Activated CD8-positive, alpha-beta T cell treated with anti-CD3 and anti-CD28 coated beads for 36 hours (primary cell): ENCODE measurements at places on chromosomes 1 and 21. TPM values are rescaled to one million over a fixed set of nuclear protein-coding genes. Genes with fewer than 3 reads are reported as not detected.

The LAMB3 gene
- 0.70 TPM for total RNA-seq

DNA sequence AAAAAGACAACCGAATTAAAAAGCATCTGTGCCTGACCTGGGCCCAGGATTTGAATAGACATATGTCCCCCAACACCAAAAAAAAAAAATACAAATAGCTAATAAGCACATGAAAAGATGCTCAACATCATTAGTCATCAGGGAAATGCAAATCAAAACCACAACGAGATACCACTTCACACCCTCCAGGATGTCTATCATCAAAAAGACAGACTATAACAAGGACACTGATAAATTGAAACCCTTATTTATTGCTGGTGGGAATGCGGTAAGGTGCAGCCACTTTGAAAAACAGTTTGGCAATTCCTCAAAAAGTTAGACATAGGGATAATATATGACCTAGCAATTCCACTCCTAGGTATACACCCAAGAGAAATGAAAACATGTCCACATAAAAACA lies 72.3 kb upstream of the CAMK1G start:
- DNase-seq, result no peak

GRCh38 chr1:172405912-172406311 lies 14.6 kb upstream of the C1orf105 start:
- DNase-seq, result no peak

DNA sequence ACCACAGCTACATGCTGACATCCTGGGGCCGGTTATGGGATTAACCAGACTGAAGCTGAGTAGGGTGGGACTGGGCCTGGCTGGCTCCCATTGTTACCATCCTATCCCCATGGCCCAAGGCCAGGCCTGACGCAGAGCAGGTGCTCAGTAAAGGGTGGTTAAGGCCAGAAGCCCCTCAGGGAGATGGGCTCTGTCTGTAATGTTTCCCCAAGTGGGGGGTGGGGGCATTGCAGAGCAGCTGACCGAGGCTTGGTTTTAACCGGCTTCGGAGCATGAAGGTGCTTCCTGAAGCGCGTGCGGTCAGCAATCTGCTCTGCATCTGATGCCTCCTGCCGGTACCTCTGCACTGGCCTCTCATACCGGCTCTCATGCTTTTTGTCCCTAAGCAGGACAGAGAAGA lies 83.4 kb upstream of the ACTL8 start:
- no peak for DNase-seq

DNA sequence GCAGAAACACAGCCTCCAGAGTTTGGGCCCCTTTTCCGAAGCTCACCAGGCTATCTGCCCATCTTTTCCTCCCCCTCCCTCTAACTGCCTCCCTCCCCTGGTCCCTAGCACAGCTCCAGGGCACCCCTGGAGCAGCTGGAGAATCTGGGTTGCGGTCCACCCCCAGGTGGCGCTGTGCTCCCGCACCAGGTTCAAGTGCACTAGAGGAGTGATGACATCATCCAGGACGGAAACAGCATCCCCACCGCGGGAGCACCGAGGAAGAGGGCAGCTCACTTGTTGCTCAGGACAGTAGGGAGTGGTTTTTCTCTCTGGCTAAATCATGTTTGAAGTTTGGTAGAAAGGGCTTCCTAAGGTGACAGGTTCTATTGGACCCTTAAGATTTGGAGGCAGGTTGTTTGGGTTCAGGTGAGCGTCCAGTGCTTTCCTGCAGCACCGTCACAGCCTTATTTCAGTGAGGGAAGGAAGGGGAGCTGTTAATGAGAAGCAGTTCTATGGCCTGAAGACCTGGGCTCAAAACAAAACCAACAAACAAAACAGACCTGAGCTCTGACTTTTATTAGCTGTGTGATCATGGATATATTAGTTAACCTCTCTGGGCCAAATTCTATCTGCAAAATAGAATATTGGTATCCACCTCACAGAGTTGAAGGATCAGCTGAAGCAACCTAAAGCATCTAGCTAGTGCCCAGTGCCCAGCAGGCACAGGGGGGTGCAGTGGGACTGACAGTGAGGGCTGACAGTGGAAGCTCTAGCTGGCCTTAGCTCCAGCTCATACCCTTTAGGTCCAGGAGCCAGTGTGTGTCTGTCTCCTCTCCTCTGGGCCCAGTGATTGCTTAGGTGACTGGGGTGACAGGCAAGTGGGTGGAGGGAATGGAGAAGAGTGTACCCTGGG lies 7.5 kb downstream of the SHISA4 start:
- DNase-seq, result peak; percentile 94

The GPR3 gene
- total RNA-seq, result 1.1 TPM

DNA sequence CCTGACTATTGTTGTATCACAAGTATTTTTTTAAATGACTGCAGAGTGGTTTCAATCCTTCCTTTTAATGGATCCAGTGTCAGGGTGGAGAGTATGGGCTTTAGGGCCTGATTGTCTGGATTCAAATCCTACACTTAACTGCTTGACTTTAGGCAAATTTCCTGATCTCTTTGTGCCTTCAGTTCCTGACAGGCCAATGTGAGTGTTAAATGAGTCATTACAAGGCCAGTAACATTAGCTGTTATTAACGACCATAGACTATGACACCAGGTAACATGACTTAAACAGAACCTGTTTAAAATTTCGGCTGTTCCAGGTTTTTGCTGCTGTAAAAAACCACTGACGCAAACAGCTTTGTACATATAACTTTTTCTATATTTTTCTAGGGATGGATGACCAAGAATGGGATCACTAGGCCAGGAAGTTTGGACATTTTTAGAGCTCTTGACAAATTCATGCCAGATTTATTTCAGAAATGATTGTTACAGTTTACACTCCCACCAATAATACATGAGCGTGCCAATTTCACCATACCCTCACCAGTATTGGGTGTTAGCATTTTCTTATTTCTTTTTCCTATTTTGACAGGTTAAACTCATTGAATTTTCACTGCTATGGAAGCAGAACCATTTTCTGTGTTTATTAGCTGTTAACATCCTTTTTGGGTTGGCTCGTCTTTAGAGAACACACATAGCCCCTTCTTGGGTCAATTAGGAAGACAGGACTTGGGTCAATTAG lies 11.3 kb downstream of the ZNF362 start:
- no peak for DNase-seq

The NPR1 gene
- not detected for total RNA-seq

GRCh38 chr1:208248307-208248801 lies 4.2 kb upstream of the PLXNA2 start:
- DNase-seq, result no peak

GRCh38 chr21:43333298-43334062 lies 93.5 kb downstream of the SIK1 start:
- no peak for DNase-seq

The MSH4 gene
- total RNA-seq, result 0.32 TPM

GRCh38 chr1:196459383-196459782 lies 148.9 kb downstream of the KCNT2 start:
- no peak for DNase-seq

- DNase-seq, result no peak
Observed at GRCh38 chr1:86782482-86782881, 78.1 kb downstream of the SH3GLB1 start.

The VANGL2 gene
- total RNA-seq, result 0.40 TPM

GRCh38 chr1:65311760-65312159 lies 2.4 kb downstream of the DNAJC6 start:
- DNase-seq, result no peak

- no peak for DNase-seq
Observed at GRCh38 chr1:28127617-28128257, 39.3 kb upstream of the EYA3 start.

The TNFRSF4 gene
- total RNA-seq, result 137 TPM

The C1orf87 gene
- total RNA-seq, result not detected

The FMO3 gene
- not detected for total RNA-seq
